ENCODE measurements at places on chromosomes 5 and 9. TPM values are rescaled to one million over a fixed set of nuclear protein-coding genes. Genes with fewer than 3 reads are reported as not detected.

Gene SLC45A2
- total RNA-seq, result not detected

Gene PRRX2
- total RNA-seq, result 14.0 TPM

Gene SPATA31A3
- not detected for total RNA-seq

Gene PALM2AKAP2
- 18.2 TPM for total RNA-seq
